ENCODE measurements at places on chromosomes 1 and 21. TPM values are rescaled to one million over a fixed set of nuclear protein-coding genes. Genes with fewer than 3 reads are reported as not detected.

- DNase-seq: peak; percentile 49
Measured at GRCh38 chr1:23562137-23562876, 3.0 kb upstream of the ID3 start.

DNA sequence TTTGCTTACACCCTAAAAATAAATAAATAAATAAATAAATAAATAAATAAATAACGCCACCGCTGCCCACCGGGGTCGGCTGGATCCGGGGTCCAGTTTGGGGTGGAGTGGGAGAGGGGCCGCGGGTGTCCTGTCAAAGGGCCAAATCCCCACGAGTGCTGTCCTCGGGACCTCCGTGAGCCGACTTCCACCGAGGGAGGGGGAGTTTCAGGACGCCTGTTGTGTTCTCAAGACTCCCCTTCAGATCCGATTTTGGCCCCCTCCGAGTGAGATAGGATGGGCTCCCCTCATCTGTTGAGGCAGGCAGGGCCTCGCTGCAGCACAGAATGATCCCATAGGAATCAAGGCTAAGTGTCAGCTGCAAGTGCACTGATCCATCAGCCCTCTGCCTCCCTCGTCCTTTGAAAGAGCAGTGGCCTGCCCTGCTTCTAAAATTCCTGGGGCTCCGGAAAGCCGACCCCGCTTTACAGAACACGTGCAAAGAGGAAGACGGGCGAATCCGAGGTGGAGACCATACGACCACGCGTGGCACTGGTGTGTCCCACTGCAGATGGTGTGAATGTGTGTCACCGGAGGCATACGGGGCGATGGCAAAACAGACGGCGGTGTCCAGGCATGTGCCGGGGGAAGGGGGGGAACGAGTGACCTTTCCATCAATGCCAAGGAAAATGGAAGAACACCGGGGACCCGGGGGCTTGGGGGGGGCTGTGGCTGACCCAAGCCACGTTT lies 3880.5 kb downstream of the SRGAP2C start:
- no peak for DNase-seq

DNA sequence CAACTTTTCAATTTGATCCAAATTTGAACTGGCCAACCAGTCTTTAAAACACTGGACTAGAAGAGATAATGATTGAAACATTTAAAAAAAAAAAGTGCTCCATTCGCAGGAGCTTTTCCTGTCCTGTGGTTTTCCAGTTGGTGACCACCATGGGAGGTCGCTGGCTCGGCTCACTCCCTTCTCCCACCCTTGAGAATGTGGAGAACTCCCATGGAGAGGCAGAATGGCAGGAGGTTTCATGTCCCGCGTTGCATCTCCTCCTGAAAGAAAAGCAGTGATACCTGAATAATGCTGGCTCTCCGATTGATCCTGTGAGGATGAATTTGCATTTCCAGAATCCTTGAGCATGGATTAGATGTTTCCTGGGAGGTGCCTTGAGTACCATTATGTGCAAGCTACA lies 16.5 kb upstream of the MPZL1 start:
- no peak for DNase-seq

FUBP1 gene
- total RNA-seq: 228 TPM

KIF2C gene
- 76.5 TPM for total RNA-seq

Measured in activated naive CD8-positive, alpha-beta T cell treated with anti-CD3 and anti-CD28 coated beads, Interleukin-2, amount 10 ng/mL, durations not matched to agents 7 days and 5 days (primary cell).